ENCODE measurements at places on chromosomes 6 and 20. TPM values are rescaled to one million over a fixed set of nuclear protein-coding genes. Genes with fewer than 3 reads are reported as not detected.

GRCh38 chr20:1299522-1299921 is 29.4 kb downstream of the SDCBP2 start:
- no peak overlapping the region for H3K27ac ChIP-seq
- no peaks in the 10 kb centered on the region for H3K27me3 ChIP-seq
- peaks cover 6% of the 10 kb centered on the region for H3K36me3 ChIP-seq
- no peak overlapping the region for H3K4me3 ChIP-seq
- no peaks in the 10 kb centered on the region for H3K4me1 ChIP-seq

DNA sequence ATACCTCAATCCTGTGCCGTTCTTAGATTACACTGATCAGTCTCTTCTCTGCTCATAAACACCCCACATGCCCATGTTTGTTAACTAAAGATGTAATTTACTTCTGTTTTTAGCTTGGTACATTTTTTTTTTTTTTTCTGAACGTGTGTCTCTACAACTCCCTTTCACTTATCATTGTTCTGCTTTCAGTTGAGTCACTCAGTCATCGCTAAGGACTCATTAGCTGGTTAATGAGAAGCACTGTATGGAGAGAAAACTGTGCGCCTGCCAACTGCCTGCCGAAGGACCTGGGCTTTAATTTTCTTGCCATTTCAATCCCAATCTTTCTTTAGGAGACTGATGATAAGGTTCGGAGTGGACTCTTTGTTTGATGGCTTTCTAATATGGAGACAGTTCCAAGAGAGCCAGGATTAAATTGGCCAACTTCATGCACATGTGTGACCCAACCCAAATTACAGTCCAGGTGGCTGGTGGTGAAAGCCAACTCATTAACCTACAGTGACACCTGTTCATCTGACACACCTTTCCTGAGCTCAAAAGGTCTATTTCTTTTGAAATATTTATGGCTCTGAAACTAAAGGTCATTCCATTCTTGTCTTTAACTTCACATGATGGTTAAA is 334.1 kb downstream of the BCKDHB start:
- no peaks in the 10 kb centered on the region for H3K27me3 ChIP-seq
- no peaks in the 10 kb centered on the region for H3K36me3 ChIP-seq
- no peak overlapping the region for H3K27ac ChIP-seq
- no peaks in the 10 kb centered on the region for H3K4me1 ChIP-seq
- DNase-seq, result no peak
- H3K4me3 ChIP-seq, result no peak overlapping the region

DNA sequence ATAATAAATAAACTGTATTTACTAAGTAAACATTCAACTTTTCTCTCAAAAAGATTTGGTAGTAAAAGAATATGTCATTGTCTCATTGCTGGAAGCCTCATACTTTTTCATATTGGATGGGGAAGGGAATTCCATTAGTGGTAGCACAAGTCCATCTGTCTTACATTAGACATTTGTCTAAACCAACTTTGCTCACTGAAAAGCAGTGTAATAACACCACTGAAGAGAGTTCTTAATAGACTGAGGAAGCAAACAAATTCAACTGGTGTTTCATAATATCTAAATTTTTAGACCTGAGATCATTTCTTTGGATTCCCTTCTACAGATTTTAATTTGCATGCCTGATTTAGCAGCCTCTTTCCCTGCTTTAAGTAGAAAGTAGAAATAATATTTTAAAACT is 62.7 kb downstream of the PLCB1 start:
- no peaks in the 10 kb centered on the region for H3K4me1 ChIP-seq
- H3K27me3 ChIP-seq, result no peaks in the 10 kb centered on the region
- H3K36me3 ChIP-seq, result no peaks in the 10 kb centered on the region
- no peak overlapping the region for H3K4me3 ChIP-seq
- no peak overlapping the region for H3K27ac ChIP-seq

DNA sequence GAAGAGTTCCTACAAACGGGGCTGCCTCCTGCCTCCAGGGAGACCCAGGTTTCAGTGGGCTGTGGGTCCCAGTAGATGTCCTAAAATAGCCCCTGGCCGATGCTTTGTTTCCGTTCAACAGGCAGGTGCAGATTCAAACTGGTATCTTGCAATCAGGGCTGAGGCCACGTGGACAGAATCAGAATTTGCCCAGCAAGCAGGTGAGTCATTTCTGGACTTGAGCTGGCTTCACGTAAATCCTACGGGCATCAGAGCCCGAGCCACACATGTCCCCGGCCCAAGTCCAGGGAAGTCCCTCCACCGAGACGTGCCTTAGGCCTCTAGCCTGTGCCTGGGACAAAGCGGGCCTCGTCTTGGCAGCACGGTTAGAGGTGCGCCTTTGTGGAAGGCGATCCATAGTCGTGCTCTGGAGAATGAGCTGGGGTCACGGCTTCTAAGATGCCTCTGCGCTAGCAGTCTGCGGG is 101.6 kb upstream of the FRMD1 start:
- H3K27ac ChIP-seq, result no peak overlapping the region
- peaks cover 4% of the 10 kb centered on the region for H3K27me3 ChIP-seq
- no peaks in the 10 kb centered on the region for H3K4me1 ChIP-seq
- H3K4me3 ChIP-seq, result no peak overlapping the region
- DNase-seq, result no peak

- H3K27me3 ChIP-seq, result no peaks in the 10 kb centered on the region
- peak within 1 kb of the TSS; percentile 99 for H3K27ac ChIP-seq
- H3K4me1 ChIP-seq, result peaks cover 43% of the 10 kb centered on the region
- no peak for DNase-seq
- H3K4me3 ChIP-seq, result peak within 1 kb of the TSS; percentile 94
- H3K36me3 ChIP-seq, result no peaks in the 10 kb centered on the region
These were observed at the start of gene RIN2 for GRCh38 chr20:19758133-19758500. RIN2 (plus strand) TSS chr20:19758258; CDS start chr20:19889602, 131,344 bp downstream.

- H3K4me1 ChIP-seq, result no peaks in the 10 kb centered on the region
- H3K27me3 ChIP-seq, result no peaks in the 10 kb centered on the region
- no peak overlapping the region for H3K4me3 ChIP-seq
These were observed 36.4 kb upstream of the STXBP5 start for GRCh38 chr6:147167576-147168461.

DNA sequence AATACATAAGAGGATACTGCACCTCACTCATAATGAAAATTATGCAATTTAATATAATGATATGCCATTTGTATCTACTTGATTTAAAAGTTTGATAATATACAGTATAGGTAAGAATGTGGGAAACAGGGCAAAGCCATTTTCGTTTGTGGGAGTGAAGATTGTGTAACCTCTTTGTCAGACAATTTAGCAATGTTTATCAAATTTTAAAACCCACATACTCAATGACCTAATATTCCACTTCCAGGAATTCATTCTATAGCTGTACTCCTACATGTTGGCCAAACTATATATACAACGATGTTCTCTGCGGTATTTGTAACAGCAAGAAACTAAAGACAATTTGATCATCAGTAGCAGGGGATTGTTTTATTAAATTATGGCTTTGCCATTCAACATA is 17.8 kb upstream of the FKBP5 start:
- no peak overlapping the region for H3K27ac ChIP-seq
- no peak overlapping the region for H3K4me3 ChIP-seq
- H3K4me1 ChIP-seq, result no peaks in the 10 kb centered on the region
- H3K36me3 ChIP-seq, result no peaks in the 10 kb centered on the region
- DNase-seq, result no peak
- no peaks in the 10 kb centered on the region for H3K27me3 ChIP-seq

DNA sequence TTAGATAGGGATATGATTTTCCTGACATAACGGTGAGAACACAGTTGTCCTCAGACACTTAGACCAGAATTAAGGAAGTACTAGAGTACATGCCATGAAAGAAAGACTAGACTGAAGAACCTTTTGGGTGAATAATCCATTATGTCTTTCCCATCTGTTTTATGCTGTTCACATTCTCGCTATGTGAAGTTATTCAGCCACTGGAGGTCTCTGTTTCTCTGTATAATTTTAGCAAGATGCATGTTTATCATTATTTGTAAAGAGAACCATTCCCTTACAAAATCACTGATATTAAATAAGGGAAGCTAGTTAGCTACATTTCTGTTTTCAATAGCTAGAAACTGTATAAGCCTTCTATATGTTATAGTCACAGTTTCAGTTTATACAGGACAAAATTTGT is 391.9 kb downstream of the CD109 start:
- no peak overlapping the region for H3K27ac ChIP-seq
- H3K27me3 ChIP-seq, result no peaks in the 10 kb centered on the region
- no peaks in the 10 kb centered on the region for H3K4me1 ChIP-seq
- H3K4me3 ChIP-seq, result no peak overlapping the region

DNA sequence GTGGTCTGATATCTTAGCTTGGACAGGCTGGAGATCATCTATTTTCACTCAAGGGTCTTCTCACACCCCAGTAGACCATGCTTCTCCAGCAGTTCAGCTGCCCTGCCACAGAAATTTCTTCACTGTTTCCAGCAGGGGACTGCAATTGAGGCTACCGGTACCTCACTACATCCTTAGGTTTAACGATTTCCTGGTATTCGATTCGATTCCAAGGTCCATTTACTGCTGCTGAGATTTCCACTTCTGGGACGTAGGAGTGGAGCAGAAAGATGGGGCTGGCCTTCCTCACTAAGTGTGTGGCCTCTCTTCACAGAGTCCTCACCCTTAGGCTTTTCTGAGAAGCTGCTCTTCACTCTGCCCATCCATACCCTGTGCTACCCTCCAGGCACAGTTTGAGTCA is 6.2 kb downstream of the VPS16 start:
- H3K27me3 ChIP-seq, result no peaks in the 10 kb centered on the region
- H3K27ac ChIP-seq, result no peak overlapping the region
- no peak for DNase-seq
- H3K4me1 ChIP-seq, result peaks cover 4% of the 10 kb centered on the region
- no peaks in the 10 kb centered on the region for H3K36me3 ChIP-seq

GRCh38 chr20:62369815-62370114 is 2.7 kb upstream of the LAMA5 start:
- H3K4me1 ChIP-seq, result peaks cover 44% of the 10 kb centered on the region
- no peak for DNase-seq
- no peak overlapping the region for H3K4me3 ChIP-seq
- no peaks in the 10 kb centered on the region for H3K36me3 ChIP-seq
- H3K27ac ChIP-seq, result peak overlapping the region; percentile 33
- H3K27me3 ChIP-seq, result no peaks in the 10 kb centered on the region

- H3K36me3 ChIP-seq, result no peaks in the 10 kb centered on the region
- H3K27me3 ChIP-seq, result no peaks in the 10 kb centered on the region
- no peak for DNase-seq
- peaks cover 62% of the 10 kb centered on the region for H3K4me1 ChIP-seq
- H3K4me3 ChIP-seq, result no peak overlapping the region
- H3K27ac ChIP-seq, result no peak overlapping the region
These were observed 30.4 kb downstream of the RALY start for GRCh38 chr20:34023937-34024722.

DNA sequence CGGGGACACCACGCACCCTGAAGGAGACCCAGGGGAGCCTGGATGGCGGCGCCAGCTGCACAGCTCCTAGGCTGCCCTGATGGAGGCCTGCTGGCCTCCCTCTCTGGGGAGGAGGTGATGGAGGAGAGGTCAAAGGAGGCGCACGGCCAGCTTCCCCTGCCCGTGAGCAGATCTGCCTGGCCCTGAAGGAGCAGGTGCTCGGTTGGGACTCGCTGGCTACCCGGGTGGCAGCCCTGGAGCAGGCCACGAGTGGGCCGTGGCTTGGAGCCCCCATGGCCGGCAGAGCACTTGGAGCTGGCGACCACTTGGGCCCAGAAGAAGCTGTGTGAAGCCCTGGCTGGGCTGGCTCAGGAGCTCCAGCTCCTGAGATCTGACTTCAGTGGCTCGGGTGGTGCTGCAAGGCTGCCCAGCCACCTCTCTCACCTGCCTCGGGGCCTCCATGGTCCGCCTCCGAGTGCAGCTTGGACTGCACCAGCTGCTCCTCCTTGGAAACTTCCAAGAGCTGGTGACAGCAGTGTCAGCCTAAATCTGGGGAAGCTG is 7.5 kb upstream of the RAET1E start:
- no peak overlapping the region for H3K27ac ChIP-seq
- H3K27me3 ChIP-seq, result no peaks in the 10 kb centered on the region
- DNase-seq, result no peak
- H3K4me3 ChIP-seq, result no peak overlapping the region
- no peaks in the 10 kb centered on the region for H3K4me1 ChIP-seq
- H3K36me3 ChIP-seq, result no peaks in the 10 kb centered on the region

DNA sequence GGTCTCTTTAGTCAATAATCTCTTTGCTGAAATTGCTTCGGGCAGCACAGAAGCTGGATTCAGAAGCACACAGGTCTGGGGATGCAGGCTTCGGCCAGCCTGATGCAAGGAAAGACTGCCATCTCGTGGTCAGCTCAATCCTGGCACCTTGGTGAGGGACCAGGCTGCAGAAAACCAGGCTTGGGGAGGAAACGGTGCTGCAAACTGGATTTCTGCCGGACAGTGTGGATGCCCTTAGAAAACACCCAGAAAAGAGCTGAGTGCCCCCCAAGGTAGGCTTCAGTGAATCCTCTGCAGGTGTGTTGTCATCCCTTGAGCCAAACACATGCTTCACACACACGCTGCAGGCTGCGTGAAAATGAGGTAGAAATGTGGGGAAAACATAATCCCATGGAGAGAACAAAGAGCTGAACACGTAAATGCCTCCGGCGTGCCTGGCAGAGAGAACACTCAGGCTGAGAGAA is 89.8 kb upstream of the PAX1 start:
- no peaks in the 10 kb centered on the region for H3K4me1 ChIP-seq
- no peaks in the 10 kb centered on the region for H3K36me3 ChIP-seq
- no peak overlapping the region for H3K27ac ChIP-seq
- H3K4me3 ChIP-seq, result no peak overlapping the region
- peak; percentile 25 for DNase-seq
- peaks cover 16% of the 10 kb centered on the region for H3K27me3 ChIP-seq

- no peak overlapping the region for H3K4me3 ChIP-seq
- H3K36me3 ChIP-seq, result no peaks in the 10 kb centered on the region
- H3K27ac ChIP-seq, result peak overlapping the region; percentile 90
- H3K4me1 ChIP-seq, result peaks cover 15% of the 10 kb centered on the region
These were observed 32.4 kb downstream of the JPH2 start for GRCh38 chr20:44154521-44155001.

DNA sequence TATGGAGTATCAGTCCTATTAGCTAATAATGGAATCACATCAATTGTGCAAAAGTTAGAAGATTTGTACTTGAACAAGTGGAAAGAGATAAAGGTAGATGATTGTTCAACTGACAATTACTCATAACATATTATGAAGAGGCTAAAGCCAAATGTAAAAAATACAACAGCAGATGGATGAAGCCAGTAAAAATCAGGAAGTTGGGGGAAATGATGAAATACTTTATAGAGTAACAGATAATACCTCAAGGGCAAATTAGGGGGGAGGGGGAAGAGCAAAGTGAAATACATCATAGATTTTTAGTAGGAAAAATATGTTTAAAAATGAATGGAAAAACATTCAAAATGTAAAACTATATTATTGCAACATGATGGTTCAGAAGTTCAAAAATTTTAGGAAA is 114.0 kb downstream of the PDSS2 start:
- no peaks in the 10 kb centered on the region for H3K36me3 ChIP-seq
- H3K4me3 ChIP-seq, result no peak overlapping the region
- DNase-seq, result no peak
- no peaks in the 10 kb centered on the region for H3K27me3 ChIP-seq
- no peaks in the 10 kb centered on the region for H3K4me1 ChIP-seq
- H3K27ac ChIP-seq, result no peak overlapping the region

EYS gene
- 0.27 TPM for total RNA-seq

TRIM15 gene
- total RNA-seq, result not detected

TMC2 gene
- not detected for total RNA-seq

PLG gene
- total RNA-seq, result not detected

ZBTB2 gene
- 8.2 TPM for total RNA-seq

SOX12 gene
- 11.7 TPM for total RNA-seq

GNRH2 gene
- total RNA-seq, result not detected

MLN gene
- not detected for total RNA-seq

FOXS1 gene
- 4.9 TPM for total RNA-seq

BTBD9 gene
- total RNA-seq, result 23.2 TPM

PNLDC1 gene
- 0.67 TPM for total RNA-seq

GABRR1 gene
- total RNA-seq, result not detected

TNNC2 gene
- not detected for total RNA-seq

LRFN2 gene
- total RNA-seq, result not detected

CCN6 gene
- total RNA-seq, result not detected

DYNLRB1 gene
- 129 TPM for total RNA-seq

PRDM13 gene
- total RNA-seq, result not detected

PTK7 gene
- 1.5 TPM for total RNA-seq

ASIP gene
- total RNA-seq, result 10.4 TPM
